ENCODE measurements at places on chromosomes 5 and 9.
A peak's percentile ranks its signal among the peaks of the same experiment; 100 is the strongest.

- DNase-seq, result no peak
Observed at GRCh38 chr5:60226128-60226527, 332.6 kb upstream of the PDE4D start.

GRCh38 chr5:90940227-90940995 lies 381.8 kb downstream of the ADGRV1 start:
- DNase-seq, result peak; percentile 20

GRCh38 chr9:35856882-35857281 lies 13.3 kb downstream of the OR13J1 start:
- no peak for DNase-seq

DNA sequence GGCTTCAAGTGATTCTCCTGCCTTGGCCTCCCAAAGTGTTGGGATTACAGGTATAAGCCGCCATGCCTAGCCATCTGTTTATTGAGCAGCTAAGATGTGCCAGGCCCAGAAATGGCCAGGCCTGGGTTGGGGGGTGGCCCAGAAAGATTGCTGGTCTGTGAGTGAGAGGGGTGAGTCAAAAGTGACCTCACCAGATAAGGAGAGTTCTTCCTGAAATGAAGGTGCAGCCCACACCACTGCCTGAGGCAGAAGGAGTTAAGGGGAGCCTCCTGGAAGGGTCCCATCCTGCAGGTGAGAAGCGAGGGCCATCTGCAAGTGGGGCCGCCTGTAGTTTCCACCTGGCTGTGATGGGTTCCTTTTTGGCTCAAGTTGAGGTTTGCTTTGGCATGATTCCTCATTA lies 96.9 kb upstream of the KLF4 start:
- DNase-seq, result no peak

GRCh38 chr9:19665146-19665863 lies 123.5 kb downstream of the SLC24A2 start:
- no peak for DNase-seq

DNA sequence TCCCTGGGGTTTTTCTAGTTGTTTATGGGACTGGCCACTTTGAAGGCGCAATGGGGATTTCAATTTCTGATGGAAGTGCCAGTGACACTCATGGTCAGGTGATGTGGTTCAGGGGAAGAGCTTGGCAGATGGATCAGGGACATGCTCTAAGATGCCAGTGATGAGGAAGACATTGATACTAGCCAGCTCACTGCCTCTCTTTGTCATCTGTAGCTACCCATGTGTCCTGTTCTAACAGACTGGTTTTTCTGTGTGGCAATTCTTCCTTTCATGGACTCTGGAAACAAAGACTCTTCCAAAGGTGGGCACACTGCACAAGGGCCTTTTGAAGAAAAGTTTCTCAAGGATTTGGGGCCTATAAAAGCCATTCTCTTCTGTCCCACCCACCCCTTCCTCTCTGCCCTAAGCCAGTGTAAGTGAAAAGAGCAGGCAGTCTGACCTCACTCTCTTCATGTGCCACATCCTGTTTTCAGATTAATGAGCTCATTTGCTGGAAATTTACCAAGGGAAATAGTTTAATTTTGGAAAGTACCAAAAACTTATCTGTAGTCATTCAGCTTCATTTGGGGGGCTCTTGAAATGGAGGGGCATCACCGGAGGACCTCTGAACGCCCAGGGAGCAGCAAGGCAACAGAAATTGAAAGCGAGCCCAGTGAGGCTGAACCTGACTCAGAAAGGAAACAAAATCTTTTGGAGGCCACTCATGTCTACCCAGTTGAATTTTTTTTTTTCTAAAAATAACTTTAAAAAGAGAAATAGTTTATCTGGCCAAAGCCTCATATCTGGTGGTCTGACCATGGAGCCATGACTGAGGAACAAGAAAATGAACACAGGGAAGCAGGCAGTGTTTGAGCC lies 4.9 kb upstream of the TRAF1 start:
- no peak for DNase-seq

- DNase-seq, result no peak
Observed at GRCh38 chr5:149403923-149404745, 25.0 kb upstream of the IL17B start.

GRCh38 chr5:134438721-134439123 lies 27.0 kb upstream of the CDKN2AIPNL start:
- no peak for DNase-seq

DNA sequence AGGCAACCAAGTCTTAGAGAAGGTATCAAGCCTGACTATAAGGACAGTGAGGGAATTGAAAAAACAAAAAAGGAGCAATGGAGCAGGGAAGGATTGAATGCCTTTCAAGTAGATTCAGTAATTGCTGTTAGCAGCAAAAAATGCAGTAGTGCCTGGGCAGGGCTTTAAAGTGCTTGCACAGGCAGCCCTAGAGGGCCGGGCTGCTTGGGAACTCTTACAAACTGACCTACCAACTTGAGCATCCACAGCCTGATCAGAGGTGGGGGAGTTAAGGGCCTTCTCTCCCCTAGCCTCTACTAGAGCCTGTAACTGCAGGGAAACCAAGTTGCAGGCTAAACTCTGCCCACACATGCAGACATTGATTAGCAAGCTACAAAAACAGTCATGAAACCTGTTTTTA lies 19.4 kb downstream of the FXN start:
- DNase-seq, result no peak

DNA sequence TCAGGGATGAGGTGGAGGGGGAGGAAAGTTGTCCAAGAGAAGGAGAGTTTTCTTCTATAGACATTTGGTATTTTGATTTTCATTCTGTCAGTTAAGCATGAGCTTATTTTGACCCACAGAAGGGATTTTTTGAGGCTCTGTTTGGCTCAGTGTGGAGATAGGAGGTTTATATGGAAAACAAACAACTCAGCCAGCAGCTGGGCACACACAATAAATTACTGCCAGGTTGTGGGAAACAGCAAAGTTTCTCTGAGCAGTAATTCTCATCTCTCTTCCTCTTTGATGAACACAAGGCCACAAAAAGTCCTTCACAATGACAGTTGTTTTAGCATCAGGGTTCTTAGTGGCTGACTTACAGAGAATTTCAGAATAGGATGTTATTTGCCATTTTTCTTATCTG lies 486.1 kb downstream of the KDM4C start:
- DNase-seq, result no peak

GRCh38 chr9:89611425-89611824 lies 6.6 kb downstream of the GADD45G start:
- DNase-seq, result no peak

GRCh38 chr5:170469414-170469813 lies 34.4 kb upstream of the KCNIP1 start:
- no peak for DNase-seq

Data from WERI-Rb-1 (cell line).